ENCODE measurements at places on chromosomes 3 and 15. TPM values are rescaled to one million over a fixed set of nuclear protein-coding genes. Genes with fewer than 3 reads are reported as not detected.

- H3K36me3 ChIP-seq = no peaks in the 10 kb centered on the region
- H3K4me1 ChIP-seq = no peaks in the 10 kb centered on the region
- DNase-seq = no peak
- H3K4me3 ChIP-seq = no peak overlapping the region
- no peaks in the 10 kb centered on the region for H3K27me3 ChIP-seq
These were observed 342.1 kb upstream of the ATP11B start for GRCh38 chr3:182450942-182451787.

- H3K27ac ChIP-seq = no peak overlapping the region
- H3K27me3 ChIP-seq = peaks cover 1% of the 10 kb centered on the region
- no peak overlapping the region for H3K4me3 ChIP-seq
- DNase-seq = no peak
- no peaks in the 10 kb centered on the region for H3K4me1 ChIP-seq
- no peaks in the 10 kb centered on the region for H3K36me3 ChIP-seq
These were observed 128.5 kb upstream of the RBMS3 start for GRCh38 chr3:29152379-29152778.

GRCh38 chr15:39495871-39496840 is 84.7 kb upstream of the THBS1 start:
- H3K36me3 ChIP-seq = peaks cover 5% of the 10 kb centered on the region
- no peak overlapping the region for H3K4me3 ChIP-seq
- peak overlapping the region; percentile 61 for H3K27ac ChIP-seq
- no peaks in the 10 kb centered on the region for H3K27me3 ChIP-seq
- peak; percentile 25 for DNase-seq

TBC1D21 gene
- total RNA-seq = not detected

SLC9C1 gene
- total RNA-seq = not detected
